ENCODE measurements at places on chromosomes 3 and 15.

- no peak for DNase-seq
Observed at GRCh38 chr15:51647128-51647562, 24.6 kb upstream of the DMXL2 start.

- DNase-seq = no peak
Observed at GRCh38 chr3:12585181-12585580, 28.3 kb downstream of the MKRN2 start.

DNA sequence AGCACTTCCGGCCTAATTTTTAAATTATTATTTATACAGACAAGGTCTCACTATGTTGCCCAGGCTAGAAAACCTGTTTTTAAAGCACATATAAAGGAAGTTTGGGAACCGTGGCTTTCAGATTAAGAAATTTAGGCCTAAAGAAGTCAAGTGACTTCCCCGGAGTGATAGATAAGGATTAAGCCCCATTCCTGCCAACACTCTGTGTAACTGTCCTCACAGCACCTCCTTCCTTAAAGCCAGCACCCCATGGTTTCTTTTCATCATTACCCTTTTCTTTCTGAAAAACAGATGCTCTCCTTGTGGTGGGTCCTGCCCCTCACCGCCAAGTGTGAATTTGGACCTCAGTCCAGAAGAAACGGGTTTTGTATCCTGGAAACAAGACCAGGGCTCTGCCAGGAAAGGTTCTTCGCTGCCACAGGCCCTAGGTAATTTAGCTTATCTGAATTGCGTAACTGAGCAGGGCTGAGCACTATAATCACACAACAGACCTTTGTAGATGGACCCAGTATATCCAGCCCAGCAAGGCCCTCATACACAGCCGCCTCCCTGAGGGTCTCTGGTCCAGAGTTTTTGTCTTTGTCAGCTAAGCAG is 231.3 kb downstream of the PLCL2 start:
- DNase-seq = no peak

DNA sequence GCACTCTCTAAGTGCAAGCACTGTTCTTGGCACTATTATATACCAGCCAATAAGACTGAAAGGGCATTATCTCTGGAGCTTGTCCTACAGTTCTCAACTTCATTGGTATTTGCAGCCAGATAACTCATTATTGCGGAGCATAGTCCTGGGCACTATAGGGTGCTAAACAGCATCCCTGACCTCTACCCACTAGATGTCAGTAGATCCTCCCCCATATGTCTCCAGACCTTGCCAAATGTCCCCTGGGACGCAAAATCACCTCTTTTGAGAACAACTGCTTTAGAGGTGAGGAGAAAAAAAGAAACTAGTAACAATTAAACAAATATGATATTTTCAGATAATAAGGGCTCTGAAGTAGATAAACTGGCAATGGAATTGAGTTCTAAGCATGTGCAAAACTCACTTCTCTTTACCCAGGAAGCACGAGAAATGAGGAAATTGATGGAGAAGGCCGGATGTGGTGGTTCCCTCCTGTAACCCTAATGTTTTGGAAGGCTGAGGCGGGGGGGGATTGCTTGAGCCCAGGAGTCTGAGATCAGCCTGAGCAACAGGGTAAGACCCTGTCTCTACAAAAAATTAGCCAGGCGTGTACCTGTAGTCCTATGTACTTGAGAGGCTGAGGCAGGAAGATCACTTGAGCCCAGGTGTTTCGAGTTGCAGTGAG is 61.4 kb downstream of the FRMD4B start:
- no peak for DNase-seq

DNA sequence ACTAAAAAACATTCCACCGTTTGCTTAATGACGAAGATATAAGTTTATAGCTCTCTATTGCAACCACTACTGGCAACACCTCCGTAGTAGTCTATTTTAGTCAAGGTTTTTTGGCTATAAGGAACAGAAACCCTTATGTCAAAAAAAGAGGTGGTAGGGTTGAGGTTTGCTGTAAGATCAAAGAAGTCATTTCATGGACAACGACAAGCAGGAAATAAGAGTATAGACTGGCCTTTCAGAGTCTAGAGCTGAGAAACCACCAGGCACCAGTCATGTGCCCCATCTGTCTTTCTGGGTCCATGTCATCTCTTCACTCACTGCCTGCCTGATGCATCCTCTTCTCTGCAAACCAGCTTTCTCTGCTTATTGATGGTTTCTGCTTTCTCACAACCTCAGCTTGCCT is 42.7 kb downstream of the THBS1 start:
- DNase-seq = no peak

DNA sequence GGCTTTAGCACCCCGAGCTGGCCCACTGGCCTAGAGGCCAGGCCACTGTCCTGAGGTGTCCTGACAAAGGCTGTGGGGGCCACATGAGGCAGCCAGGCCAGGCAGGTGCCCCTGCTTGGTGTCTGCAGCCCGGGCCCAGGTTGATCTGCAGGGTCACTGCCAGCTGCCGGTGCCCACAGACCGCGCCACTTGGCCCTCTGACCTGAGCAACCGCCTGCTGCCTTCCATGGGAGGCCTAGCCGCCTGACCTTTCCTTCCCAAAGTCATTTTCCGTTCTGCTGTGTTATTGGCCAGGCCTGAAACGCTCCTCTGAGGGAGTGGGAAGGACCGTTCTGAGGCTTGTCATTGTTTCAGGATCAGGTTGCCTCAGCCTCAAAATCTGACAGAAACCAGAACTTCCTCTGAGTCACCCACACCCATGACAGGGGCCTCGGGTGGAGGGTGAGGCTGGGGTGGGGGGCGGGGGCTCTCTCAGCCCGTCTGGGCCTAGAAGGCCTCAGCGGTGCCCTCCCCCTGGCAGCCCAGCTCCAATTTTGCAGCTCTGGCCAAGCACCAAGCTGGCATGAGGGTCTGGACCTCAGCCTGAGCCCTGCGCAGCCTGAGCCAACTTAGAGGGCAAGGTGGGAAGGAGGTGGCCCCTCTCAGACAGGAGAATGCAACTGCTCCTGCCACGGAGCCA is 140.7 kb upstream of the MEF2A start:
- DNase-seq = peak; percentile 50

DNA sequence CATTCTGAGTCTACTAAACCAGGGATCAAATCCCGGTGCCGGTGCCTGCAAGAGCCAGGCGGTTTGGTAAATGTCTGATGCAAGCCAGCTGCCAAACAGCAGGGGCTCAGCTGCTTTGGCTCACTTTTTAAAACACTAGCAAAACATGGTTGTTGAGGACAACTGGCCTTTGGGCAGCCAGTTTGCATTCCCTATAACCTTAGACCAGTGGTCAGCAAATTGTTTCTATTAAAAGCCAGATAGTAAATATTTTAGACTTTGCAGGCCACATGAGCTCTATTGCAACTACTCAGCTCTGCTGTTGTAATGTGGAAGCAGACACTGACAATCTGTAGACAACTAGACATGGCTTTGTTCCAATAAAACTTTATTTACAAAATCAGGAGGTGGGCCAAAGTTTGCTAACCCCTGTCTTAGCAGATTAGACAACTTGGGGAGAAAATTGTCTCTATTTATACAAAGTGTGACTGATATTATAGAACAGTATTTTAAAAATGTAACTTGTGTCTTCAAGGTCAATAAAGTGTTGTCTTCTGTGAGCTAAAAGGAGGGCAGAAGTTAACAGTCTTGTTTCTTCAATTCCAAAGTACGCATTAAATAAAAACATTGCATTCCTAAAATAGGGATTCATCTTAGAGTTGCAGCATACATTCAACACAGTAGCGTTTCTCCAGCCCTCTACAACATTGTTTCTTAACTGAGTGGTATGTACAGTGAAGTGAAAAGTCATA is 67.6 kb downstream of the SSUH2 start:
- DNase-seq = no peak

- no peak for DNase-seq
Observed at GRCh38 chr3:175735866-175736265, 876.7 kb downstream of the NAALADL2 start.

DNA sequence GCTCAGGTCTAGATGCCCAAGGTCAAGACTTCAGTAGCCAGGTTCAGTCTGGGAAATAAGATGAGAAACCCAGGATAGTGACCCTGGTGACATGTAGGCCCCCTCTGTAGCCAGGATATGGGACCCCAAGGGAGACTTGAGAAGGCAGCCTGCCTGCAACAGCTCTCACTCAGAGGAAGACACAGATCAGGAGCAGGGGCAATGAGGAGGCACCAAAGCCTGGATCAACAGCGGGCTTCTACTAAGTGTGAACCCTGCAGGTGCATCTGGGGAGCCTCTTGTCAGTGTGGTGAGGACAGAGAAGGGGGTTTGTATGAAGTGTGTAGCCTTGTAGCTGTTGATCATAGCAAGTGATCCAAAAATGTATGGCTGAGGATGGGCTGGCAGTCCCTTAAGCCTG is 25.4 kb downstream of the PLA2G4F start:
- no peak for DNase-seq

GRCh38 chr3:112017091-112017490 is 17.4 kb upstream of the TMPRSS7 start:
- DNase-seq = no peak

GRCh38 chr15:26143221-26143620 is 280.1 kb upstream of the ATP10A start:
- DNase-seq = no peak

DNA sequence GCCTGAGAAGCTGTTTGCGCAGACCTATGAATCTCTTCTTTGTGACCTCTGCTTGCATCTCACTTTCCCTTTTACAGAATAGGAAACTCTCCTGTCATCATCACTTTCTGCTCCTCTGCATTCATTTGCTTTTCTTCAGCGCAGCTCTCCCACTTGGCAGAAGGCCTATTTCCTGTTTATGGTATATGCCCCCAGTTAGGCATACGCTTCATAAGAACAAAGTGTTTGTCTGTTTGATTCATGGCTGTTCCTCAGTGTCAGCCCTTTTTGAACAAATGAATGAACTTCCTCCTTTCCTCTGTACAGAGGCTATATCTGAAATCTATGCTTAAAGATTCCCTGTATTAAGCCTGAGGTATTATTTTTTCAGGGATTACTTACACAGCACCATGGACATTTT is 1216.9 kb upstream of the GBE1 start:
- DNase-seq = no peak

- DNase-seq = no peak
Observed at GRCh38 chr3:8845641-8846040, 76.2 kb upstream of the OXTR start.

GRCh38 chr15:43872416-43873020 is 45.7 kb downstream of the WDR76 start:
- DNase-seq = no peak

- DNase-seq = no peak
Observed at GRCh38 chr3:73955494-73956070, 330.8 kb upstream of the PDZRN3 start.

- no peak for DNase-seq
Observed at GRCh38 chr3:14631101-14631497, 20.5 kb upstream of the CCDC174 start.

GRCh38 chr15:39157882-39158281 is 423.0 kb upstream of the THBS1 start:
- no peak for DNase-seq

DNA sequence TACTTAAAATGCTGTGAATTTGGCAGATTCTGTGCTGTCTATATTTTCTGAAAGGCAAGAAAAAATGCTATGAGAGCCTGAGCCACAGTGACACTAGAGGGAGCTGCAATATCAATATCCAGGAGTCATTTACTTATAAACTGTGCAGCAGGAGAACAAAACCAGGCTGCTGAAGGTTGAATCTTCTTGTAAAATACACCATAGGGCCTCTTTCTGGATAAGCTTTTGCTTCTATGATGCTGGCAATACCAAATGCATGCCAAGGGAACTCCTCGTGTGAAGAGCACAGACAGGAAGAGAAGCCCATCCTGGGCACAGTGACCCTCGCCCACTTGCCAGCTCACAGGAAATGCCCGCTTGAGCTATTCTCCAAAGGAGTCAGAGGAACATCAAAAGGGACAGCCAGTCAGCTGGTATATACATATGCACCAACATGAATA is 48.0 kb upstream of the TSPAN3 start:
- DNase-seq = no peak

GRCh38 chr15:82764740-82765139 is 41.1 kb downstream of the FSD2 start:
- DNase-seq = no peak

- no peak for DNase-seq
Observed at GRCh38 chr3:116517308-116517707, 72.0 kb upstream of the LSAMP start.

DNA sequence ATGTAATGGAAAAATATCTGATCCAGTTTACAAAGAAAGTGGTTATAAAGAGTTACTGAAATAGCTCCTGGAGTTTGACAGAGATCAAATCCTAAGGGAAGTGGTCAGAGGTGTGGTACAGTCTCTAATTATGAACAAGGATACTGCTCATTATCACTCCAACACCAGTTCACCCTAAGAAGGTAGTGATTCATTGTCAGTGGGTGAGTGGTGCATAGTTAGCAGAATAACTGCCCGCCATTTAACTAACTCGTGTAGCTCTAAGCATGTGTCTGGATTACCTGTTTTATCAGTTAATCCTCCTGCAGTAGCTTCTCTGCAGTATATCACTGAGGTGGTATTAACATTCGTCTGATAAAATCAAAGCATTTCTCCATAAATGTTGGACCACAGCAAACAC is 700.1 kb downstream of the NLGN1 start:
- no peak for DNase-seq

DNA sequence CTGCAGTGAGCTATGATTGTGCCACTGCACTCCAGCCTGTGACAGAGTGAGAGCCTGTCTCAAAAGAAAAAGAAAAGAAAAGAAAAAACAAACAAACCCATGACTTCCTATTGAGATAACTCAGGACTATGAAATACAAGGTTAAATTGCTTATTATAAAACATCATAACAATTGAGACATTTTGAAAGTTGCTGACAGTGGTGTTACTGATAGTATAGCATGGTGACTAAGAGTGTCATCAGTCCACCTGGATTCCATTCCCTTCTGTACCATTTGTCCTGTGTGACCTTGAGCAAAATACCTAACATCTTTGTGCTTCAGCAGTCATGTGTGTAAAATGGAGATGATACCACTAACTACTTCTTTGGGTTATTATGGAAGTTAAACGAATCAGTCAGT is 49.1 kb downstream of the ARHGEF26 start:
- no peak for DNase-seq

DNA sequence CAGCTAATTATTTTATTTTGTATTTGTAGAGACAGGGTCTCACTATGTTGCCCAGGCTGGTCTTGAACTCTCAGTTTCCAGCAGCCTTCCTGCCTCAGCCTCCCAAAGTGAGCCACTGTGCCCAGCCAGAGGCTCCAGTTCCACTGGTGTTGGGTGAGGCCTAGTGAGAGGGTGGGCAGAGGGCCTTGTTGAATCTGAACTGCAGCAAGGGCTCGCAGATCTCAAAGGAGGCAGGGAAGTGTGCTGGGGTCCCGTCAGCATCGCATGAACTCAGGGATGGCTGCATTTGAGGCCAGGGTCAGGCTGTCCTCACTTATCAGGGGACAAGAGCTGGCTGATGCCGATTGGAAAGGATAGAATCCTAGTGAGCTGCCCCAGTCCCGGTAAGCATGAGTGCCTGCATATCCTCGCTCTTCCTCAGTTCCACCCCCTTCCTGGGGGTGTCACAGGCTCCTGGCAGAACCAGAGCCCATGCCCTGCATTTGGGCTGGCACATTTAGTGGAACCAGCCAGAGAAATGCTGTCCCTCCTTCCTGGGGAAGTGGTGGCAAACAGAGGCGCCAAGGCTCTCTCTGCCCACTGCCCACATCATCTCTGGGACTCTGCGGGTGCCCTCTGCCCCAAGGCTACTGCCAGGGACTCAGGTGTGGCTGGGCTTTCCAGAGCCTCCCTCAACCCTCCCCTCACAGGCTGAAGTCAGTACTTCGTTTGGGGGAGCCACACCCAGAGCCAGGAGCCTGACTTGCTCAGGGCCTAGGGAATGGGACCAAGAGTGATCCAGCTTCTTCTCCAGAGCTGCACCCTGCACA is 24.1 kb downstream of the ALS2CL start:
- peak; percentile 11 for DNase-seq

- no peak for DNase-seq
Observed at GRCh38 chr3:54064486-54064885, 57.9 kb upstream of the CACNA2D3 start.

- no peak for DNase-seq
Observed at GRCh38 chr3:129521611-129522010, 6.8 kb upstream of the RHO start.

All from GM12892 (cell line).